NCI-H510A (cell line): ENCODE measurements at places on chromosomes 12 and 14.

GRCh38 chr12:4289998-4290790 is 16.6 kb downstream of the CCND2 start:
- no peak for DNase-seq

DNA sequence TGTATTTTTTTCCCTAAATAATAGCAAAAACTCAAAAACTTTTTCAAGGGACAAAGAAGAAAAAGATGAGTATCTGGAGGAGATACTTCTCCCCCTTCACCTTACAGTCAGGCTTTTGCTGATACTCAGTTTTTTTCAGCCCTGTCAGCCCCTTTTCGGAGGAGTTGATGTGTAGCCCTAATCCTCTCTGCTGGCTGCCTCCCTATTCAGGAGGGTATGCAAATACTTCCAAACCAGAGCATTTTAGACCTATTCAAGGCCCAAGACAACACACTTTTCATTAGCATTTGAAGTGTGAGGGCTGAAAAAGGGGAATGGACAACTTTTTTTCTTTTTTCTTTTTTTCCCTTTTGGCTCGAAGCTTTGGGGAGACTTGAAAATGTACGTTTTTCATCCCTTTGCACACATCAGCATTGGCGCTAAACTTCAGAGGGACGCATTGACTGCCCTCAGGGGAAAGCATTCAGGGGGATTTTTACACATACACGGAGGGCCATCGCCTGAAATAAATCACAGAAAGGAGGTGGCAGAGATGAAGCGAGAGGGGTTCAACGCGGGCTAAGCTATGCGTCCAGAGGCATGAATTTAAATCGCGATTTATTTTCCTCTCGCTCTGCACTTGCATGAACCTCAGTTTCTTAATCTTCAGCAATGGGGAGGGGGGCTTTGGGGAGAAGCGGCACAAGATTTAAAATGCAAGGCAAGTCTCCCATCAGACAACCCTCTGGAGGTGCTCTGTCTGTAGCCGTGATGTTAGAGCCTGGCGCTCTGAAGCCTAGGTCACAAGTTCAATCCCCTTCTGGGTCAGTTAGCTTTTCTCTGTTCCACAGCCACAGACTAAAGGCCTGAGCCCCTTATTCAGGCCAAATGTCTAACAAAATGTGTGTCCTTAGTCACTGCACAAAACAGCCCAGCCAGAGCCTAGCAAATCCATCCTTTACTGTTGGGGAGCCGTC is 86.3 kb downstream of the ASCL1 start:
- DNase-seq, result no peak

GRCh38 chr14:24710403-24711112 is 76.6 kb upstream of the GZMB start:
- no peak for DNase-seq

- no peak for DNase-seq
Measured at GRCh38 chr14:66473223-66473622, 12.9 kb upstream of the CCDC196 start.

DNA sequence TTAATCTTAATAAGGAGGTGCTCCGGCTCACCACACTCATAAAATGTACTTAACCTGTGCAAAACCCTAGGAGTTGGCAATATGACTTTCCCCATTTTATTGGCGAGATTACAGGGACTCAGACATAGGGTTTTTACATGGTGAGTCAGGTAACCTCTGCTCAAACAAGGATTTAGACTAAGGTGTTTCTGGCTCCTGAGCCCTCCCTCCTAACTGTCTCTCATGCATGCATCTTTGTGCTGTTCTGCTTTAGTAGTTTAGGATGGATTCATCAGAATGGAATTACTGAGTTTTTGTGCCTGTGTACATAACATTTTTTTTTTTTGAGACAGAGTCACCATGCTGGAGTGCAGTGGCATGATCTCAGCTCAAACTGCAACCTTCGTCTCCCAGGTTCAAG is 993.3 kb upstream of the TMEM132C start:
- DNase-seq, result no peak

DNA sequence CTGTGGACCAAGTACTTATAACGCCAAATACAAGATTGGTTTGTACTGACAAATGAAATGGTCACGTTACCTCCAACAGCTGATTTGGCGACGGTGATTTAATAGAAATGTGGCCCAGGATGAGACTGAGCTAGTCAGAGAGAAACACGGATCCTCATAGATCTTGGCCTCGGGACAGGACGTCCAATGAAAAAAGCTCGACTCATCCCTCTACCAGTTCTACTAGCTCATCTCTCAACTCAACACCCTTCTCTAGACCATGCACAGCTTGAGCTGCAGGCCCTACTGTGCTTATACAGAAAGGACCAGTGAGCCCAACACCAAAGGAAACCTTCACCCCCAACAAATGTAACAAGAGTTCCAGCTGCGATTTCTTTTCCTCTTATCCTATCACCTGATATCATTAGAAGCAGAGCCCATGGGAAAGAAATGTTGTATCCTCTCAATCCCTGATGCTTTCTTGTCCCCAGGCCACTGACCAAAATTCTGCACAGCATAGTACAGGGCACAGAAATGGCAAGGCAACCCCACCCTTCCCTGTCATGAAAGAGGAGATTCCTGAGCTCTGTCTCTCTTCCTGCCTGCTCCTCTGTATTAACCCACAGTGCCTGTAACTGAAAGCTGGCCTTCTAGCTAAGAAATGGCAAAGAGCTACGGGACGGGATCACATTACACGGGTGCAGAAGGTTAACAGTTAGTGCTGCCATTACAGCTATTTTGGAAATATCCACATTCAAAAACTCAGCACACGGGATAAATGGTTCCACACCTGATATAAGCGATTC is 39.2 kb downstream of the DICER1 start:
- no peak for DNase-seq

DNA sequence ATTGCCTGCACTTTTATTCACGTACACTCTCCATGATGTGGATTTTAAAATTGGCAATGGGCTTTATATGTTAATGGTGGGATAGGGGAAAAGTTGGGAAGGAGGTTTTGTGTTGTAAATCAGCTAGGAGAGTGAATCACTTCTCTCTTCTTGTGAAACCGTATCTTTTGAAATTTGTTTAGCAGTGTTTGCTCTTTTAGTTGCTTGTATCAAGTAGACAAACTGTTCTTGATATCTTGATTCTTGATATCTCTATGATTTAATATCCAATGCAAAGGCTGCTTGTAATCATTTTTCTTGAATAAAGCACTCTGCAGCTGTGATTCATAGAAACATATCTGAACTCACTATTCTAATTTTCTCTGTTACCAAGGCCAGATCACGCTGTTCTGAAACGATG is 615.1 kb downstream of the CCER1 start:
- no peak for DNase-seq

GRCh38 chr12:9925705-9926393 is 6.3 kb downstream of the CLEC2A start:
- DNase-seq, result peak; percentile 3

DNA sequence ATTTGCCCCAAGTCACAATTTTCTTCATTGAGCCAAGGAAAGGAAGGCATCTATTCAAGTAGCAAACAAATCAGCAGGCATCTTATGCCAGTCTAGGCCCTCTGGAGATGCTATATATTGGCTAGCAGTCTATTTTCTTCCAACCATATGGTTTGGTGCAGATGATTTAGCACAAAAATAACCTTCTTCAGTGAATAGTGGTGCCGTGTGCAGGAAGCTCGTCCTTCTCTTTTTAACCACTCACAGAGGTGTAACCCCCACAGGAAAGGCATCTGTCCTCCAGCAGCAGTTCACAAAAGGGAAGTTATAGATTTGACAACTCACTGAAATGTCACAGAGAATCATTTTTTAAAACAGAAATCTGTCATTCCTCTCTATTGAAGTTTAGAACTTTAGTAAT is 445.7 kb upstream of the SYT1 start:
- DNase-seq, result no peak

DNA sequence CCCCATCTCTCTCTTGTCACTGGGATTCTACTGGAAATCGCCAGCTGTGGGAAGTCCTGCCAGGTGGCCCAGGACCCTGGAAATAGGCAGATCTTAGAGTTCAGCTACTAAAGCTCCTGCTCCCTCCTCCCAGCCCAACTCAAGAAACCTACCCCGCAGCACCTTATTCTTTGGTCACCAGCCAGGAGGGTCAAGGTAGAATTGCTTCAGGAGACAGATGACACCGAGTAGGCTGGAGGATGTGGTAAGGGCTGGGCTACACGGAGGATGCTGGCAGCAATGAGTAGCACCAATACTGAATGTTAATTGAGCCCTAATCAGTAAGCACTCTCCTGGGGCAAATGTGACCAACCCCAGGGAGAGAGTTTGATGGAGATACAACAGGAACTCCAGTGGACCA is 119.7 kb upstream of the VASH1 start:
- no peak for DNase-seq

DNA sequence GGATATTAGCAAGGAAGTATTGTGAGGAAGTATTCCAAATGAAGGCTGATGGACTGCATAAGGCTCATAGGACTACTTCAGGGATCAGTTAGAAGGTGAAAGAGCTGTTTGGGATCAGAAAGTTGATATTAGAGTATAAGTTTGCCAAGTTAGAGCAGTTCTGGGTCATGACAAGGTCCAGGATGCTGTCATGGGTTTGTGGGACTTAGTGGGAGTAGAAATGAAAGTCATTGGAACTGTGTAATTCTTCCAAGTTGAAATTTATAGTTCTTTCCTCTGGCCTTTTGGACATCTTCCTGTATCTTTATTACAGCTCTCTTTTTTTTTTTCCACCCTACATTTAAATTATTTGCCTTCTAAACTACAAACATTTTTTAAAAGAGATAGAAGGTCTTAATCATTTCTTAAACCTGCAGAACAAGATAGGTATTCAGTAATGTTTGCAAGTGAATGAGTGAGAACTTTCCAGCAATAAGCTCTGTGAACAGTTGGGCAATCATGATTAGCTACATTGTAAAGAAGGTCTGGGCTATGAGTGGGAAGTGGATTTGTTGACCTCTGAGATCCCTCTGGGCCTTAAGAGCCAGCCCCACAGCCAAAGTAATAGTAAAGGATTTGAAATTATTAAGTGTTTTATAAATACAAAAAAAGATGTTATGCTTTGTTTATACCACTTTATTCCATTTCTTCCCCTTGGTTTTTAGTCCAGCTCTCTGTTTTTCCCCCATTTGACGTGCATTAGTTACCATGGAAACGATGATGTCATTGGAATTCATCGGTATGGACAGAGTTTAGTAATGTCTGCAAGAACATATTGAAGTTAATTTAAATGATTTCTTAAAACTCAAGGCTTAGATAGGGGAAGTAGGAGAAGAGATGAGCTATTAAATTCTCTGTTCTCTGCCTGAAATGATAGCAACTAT is 247.9 kb upstream of the ARHGAP5 start:
- DNase-seq, result no peak

DNA sequence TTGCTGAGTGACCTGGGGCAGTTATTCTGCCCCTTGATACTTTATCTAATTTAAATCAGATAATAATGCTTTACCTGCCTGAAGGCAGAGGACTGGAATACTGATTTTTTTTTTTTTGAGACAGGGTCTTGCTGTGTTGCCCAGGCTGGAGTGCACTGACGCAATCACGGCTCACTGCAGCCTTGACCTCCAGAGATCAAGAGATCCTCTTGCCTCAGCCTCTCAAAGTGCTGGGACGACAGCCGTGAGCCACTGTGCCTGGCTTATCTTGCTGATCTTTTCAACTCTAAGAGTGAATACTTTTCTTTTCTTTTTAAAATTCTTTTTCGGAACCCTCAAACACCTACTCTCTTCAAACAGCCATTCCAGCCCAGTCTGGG is 699 bp upstream of the B4GALNT3 start:
- DNase-seq, result no peak

GRCh38 chr12:54879150-54879549 is 24.8 kb downstream of the MUCL1 start:
- no peak for DNase-seq

GRCh38 chr12:107681455-107681835 is 4.2 kb upstream of the PWP1 start:
- no peak for DNase-seq

GRCh38 chr14:26959972-26960660 is 362.3 kb upstream of the NOVA1 start:
- no peak for DNase-seq

DNA sequence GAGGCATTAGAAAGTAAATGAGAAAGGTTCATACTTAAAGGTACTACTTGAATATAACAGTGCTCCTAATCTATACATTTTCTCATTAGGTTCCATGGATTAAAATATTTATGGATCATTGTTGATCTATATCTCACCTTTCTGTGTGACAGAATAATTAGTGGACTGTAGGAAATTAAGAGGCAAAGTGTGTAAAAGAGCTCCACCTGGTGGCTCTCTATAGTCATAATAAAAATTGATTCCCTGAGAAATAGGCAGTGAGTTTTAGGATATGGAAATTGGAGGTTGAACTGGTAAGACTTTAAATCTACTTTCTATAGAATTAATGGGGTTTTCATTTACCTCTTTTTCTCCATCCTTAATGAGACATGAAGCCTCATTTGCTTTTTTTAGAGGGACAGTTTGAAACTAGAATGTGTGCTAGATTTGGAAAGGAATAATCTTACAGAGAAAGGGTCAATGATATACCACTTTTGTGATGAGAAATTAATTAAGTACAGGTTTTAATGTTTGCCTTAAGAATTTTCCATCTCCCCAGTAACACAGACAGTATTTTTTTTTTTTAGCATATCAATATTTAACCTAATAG is 11.8 kb upstream of the DERA start:
- no peak for DNase-seq

- DNase-seq, result no peak
Measured at GRCh38 chr14:52563120-52563519, 10.5 kb downstream of the GPR137C start.

- DNase-seq, result no peak
Measured at GRCh38 chr12:50185970-50186663, 18.9 kb upstream of the CERS5 start.

GRCh38 chr14:85601246-85601645 is 71.3 kb downstream of the FLRT2 start:
- no peak for DNase-seq

DNA sequence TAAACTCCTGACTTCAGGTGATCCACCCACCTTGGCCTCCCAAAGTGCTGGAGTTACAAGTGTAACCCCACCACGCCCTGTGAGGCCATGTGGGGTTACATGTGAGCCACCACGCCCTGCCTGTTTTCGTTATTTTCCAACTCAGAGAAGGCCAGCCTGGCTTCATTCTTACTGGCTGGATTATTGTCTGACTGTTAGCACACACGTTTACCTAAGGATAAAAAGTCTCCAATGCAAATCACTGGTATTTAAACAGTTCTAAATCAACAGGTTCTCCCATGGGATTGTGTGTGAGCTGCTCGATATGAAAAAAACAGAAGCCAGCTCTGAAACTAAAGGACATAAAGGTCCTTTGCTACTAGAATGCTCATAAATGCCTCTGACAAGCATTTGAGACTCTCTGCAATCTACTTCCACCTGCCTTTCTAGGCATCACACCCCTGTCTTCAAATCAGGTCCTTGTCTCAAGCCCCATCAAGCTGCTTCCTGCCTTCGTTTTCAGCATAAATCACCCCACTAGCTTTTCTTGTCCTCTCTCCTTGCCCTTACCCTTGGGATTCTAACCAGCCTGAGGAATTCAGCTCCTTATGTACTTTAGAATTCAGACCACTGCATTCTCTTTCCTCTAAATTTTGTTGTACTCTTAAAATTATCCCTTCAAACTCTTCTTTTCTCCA is 265.0 kb downstream of the DUSP6 start:
- DNase-seq, result no peak

GRCh38 chr12:109994401-109995175 is 1.6 kb downstream of the GIT2 start:
- DNase-seq, result no peak
